ENCODE measurements at places on chromosomes 13 and 19. TPM values are rescaled to one million over a fixed set of nuclear protein-coding genes. Genes with fewer than 3 reads are reported as not detected.

The KCNC3 gene
- under 0.01 TPM for total RNA-seq

The CDC37 gene
- total RNA-seq = 177 TPM

The CFAP97D2 gene
- not detected for total RNA-seq

The RNF113B gene
- total RNA-seq = not detected

The SBK2 gene
- not detected for total RNA-seq

The ZNF738 gene
- 6.8 TPM for total RNA-seq

The ZNF816 gene
- total RNA-seq = 18.1 TPM

The N4BP2L1 gene
- 0.59 TPM for total RNA-seq

The NCCRP1 gene
- not detected for total RNA-seq

The LTBP4 gene
- 24.6 TPM for total RNA-seq
